ENCODE measurements at places on chromosomes 13 and 19.

- DNase-seq: no peak
Observed at GRCh38 chr13:19882231-19882630, 18.8 kb upstream of the ZMYM5 start.

GRCh38 chr13:114229506-114229905 lies 5.2 kb upstream of the CDC16 start:
- DNase-seq: no peak

GRCh38 chr13:109203587-109203986 lies 574.2 kb downstream of the MYO16 start:
- no peak for DNase-seq

- no peak for DNase-seq
Observed at GRCh38 chr13:93646245-93646644, 419.6 kb downstream of the GPC6 start.

DNA sequence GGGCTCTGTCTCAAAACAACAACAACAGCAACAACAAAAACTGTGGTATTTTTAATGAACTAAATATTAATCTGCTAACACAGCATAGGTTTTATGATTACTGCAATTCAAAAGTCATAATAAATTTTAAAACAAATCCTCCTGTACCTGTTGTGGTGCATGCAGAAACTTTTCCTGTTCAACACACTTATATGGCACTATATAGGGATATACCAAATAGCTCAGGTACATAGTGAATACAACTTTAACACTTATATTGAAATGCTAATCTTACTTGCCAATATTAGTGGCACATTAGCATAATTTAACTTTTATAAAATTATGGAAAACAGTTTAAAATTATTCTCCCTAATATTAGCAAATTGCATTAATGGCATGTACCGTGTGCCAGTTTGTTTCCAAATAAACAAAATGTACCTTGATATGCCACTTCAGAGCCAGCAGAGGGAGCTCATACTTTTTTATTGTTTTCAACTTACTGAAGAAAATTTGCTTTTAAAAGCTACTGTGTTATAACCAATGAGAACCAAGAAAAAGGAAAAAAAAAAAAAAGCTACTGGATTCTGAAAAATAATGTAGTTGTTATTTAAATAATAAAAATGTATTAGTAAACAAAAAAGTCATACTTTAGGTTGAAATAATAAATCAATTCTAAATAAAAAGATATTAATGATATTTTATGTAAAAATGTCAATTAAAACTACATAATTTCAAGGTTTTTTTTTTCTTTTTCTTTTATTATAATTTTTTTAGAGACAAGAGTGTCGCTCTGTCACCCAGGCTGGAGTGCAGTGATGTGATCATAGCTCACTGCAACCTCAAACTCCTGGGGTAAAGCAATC lies 18.0 kb upstream of the RBM26 start:
- DNase-seq: no peak

GRCh38 chr13:97413694-97414093 lies 20.3 kb upstream of the RAP2A start:
- no peak for DNase-seq

- DNase-seq: no peak
Observed at GRCh38 chr13:27572234-27572901, 48.0 kb downstream of the LNX2 start.

- DNase-seq: no peak
Observed at GRCh38 chr13:62850331-62850730, 1434.7 kb upstream of the PCDH20 start.

DNA sequence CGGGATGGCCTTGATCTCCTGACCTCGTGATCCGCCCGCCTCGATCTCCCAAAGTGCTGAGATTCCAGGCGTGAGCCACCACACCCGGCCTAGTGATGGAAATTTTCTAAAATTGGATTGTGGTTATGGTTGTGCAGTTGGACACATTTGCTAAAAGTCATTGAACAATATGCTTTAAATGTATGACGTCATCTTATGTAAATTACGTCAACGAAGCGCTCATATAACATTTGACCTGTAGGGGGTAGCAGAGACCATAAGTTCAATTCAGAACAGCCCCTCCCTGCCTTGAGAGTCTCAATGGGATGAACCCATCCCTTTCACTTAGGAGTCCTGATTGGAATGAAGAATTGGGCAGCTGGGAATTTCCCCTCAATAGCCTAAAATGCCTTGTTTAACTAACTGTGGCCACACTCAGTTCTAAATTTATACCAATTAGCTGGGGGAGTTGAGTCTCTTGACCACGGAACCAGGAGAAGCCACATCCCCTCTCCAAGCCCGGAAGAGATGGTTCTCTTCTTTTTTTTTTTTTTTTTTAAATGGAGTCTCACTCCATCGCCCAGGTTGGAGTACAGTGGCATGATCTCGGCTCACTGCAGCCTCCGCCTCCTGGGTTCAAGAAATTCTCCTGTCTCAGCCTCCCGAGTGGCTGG lies 15.2 kb upstream of the TLE6 start:
- DNase-seq: peak; percentile 92

DNA sequence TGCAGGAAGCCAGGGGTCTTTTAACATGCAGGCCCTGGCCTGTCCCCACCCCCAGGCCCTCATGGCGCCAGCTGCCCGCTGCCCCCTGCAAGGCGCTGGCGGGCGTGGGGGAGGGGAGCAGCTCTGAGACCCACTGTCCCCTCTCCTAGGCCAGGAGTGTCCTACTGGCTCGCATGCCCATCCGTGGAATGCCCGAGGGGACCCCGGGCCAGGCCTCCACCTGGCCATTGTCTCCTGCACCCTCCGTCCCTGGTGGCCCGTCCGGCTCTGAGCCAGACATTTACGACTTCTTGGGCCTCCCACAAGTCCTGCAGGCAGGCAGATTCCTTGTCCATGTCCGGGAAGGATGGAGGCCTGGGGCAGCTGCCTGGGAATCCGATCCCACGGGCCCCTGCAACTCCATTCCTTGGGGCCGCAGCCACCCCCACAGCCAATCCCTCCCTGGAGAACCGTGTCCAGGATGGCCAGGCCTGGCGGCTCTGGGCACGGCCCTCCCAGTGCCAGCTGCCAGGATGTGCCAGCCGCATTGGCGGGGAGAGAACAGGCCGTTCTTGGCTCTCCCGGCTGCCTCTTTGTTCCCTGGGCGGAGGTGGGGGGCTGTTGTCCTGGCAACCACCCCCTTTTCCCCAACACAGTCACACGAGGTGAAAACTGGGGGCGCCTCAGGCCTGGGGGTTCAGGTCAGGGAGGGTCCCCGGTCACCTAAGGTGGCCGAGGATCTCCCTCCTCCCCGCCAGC lies 10.5 kb upstream of the PLIN3 start:
- DNase-seq: no peak

- no peak for DNase-seq
Observed at GRCh38 chr13:75689686-75690085, 53.6 kb downstream of the LMO7 start.

DNA sequence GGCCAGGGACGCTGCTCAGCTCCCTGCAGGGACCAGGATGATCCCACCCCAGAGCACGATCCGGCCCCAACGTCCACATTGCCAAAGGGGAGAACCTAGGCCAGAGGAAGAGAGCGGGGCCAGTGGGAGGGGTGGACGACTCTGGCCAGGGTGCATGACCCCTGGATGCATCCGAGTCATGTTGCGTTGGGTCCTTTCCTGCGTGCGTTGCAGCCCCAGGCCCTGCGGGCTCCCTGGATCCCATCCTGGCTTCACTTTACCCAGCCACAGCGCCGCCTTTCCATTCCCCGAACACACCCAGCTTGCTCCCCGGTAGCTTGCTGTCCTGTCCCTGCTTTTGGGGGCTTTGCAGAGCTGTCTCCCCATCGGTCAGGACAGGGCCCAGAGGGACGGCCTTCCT lies 10.5 kb downstream of the PLIN4 start:
- no peak for DNase-seq

DNA sequence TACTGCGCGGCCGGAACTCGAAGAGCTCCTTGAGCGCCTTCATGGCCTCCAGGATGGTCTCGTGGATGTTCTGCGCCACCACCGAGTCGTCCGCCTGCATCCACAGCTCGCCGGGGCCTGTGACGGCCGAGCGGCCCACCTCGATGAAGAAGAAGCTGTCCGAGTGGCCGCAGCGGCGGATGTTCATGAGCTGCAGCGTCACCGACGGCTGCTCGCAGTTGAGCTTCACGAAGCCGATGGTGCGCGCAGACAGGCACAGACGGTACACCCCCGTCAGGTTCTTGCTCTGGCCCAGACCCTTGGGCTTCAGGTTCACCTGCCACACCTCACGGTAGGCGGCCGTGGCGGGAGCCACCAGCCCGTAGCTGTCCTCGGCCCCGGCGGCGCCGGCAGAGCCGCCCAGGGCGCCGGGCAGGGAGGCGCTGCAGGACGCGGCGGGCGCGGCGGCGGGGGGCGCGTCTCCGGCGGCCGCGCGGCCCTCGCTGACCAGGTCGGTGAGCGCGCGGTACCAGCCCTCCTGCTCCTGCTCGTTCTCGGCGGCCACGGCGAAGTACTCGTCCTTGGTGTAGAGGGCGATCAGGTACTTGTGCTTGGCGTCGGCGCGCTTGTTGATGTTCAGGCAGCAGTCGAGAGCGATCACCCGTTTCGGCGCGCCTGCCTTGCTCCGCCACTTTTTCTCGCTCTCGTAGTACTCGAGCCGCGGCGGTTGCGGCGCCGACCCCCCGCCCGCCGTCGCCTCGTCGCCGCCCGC lies 1.1 kb downstream of the IRS2 start:
- peak; percentile 45 for DNase-seq

- DNase-seq: peak; percentile 81
Observed at GRCh38 chr13:22278336-22278929, 607.6 kb downstream of the FGF9 start.

DNA sequence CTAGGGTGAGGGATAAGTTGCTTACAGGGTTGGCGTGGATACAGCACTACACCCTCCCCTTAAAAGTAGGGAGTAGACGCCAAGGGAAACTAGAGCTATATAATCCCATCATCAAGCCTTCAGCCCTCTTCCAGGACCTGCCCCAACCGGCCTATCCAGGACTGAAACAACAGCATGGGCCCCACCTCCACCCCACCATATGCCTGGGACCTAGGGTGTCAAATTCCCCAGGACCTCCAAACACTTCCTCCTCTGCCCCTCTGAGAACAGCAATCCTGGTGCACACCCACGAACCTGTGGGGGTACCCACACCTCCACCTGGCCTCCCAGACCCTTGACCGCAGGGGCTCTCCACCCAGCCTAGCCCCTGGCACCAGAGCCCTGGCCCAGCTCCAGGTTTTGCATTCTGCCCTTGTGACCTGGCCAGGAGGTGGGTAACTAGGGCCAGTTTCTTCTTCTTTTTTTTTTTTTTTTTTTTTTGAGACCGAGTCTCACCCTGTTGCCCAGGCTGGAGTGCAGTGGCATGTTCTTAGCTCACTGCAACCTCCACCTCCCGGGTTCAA lies 1.4 kb upstream of the CYP2F1 start:
- DNase-seq: no peak

DNA sequence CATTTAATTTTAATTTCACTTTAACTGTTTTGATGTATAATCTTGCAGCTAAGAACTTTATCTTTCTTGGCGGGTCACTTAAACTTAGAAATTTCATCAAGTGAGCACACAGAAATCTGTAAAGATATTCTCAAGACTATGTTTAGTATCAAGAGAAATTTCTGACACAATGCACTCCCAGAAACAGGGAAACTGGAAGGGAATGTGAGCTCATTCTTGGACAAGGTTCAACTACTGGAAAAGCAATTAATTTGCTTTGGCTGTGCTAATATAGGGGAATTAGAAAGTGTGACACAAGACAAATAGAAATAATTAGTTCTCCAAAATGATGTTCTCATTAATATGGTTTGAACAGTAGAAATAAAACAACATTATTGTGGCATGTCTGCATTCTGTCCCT lies 402.3 kb downstream of the DACH1 start:
- DNase-seq: no peak

DNA sequence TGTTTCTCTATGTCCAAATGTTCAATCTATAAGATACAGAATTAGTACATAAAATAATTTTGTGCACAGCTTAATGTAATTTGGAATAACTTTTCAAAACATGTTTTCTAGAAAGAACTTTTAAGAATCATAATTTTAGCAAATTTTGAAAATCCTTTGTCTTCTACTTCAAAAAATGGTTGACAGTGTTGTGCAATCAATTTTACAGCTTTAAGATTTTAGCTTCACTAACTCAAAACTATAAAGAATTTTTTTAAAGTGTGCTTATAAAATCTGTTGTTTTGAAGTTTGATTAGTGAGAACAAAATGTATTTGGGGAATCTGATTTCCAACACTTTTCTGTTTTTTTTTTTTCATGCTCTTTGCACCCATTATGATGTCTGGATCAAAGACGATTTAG lies 12.7 kb upstream of the SPACA6 start:
- DNase-seq: no peak

DNA sequence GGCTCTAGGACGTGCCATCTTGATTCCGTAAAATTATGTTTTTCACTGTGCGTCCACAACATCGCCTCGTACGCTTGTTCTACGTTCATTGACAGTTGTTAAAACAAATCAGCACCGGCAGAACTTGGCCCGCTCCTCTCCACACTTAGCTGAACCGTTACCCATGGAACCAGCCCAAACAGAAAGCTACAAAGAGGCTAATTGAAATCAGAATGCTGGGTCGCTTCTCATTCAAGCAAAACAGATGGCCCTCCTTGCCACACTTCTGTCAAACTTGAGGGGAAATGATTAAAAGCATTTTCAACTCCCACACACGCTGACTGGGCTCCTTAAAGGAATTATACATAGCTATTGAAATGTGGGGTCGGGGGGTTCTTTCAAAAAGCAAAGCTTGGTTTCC lies 71.6 kb downstream of the TM9SF2 start:
- DNase-seq: peak; percentile 33

- no peak for DNase-seq
Observed at GRCh38 chr13:43031881-43032280, 8.5 kb downstream of the DNAJC15 start.

- DNase-seq: peak; percentile 77
Observed at GRCh38 chr13:105341256-105341655, 1194.2 kb downstream of the EFNB2 start.

GRCh38 chr19:45764945-45765701 lies 3.9 kb downstream of the SIX5 start:
- DNase-seq: no peak

DNA sequence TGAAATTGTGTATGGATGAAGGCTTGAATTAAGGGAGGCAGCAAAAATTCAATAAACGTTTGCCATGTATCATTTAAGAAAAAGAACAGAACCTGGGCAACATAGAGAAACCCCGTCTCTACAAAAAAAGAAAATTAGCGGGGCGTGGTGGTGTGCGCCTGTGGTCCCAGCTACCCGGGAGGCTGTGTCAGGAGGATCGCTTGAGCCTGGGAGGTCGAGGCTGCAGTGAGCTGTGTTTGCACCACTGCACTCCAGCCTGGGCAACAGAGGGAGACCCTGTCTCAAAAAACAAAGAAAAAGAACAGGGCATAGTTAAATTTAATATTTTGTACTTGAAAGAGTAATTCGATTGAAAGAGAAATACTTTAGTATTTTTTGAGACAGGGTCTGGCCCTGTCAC lies 1.4 kb downstream of the UBA2 start:
- DNase-seq: no peak
